ENCODE measurements at places on chromosomes 5 and 9.

DNA sequence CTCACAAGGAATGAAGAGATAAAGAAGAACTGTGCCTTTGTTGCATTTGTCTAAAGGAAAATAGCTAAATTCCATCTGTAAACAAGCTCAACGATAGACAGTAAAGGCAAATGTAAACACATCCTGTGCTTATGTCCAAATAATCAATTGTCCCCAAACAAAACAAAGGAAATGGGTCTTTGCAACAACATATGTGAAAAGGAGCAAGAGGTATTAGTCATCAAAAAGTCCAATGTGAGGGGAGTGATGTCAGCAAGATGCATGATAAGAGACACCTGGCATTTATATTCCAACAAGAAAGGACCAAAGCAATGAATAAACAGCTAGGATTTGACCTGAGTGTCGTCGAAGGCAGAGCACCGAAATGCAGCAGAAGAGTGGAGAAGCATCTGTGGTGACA, 209.1 kb downstream of the ASTN2 start:
- DNase-seq, result no peak

DNA sequence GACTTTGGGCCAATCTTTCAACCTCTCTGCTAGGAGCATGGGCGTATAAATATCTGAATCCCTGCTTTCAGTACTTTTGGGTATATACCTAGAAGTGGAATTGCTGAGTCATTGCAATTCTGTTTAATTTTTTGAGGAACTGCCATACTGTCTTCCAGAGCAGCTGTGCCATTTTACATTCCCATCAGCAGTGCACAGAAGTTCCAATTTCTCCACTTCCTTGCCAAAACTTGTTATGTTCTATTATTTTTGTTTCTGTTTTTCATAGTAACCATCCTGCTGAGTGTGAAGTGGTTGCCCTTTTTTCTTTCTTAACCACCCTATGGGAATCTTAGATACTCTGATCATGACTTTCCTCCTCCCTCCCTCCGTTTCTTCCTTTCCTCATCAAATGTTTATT, 11.1 kb upstream of the CCIN start:
- no peak for DNase-seq

- DNase-seq, result no peak
These were observed 14.3 kb upstream of the SH3RF2 start for GRCh38 chr5:145922059-145922458.

DNA sequence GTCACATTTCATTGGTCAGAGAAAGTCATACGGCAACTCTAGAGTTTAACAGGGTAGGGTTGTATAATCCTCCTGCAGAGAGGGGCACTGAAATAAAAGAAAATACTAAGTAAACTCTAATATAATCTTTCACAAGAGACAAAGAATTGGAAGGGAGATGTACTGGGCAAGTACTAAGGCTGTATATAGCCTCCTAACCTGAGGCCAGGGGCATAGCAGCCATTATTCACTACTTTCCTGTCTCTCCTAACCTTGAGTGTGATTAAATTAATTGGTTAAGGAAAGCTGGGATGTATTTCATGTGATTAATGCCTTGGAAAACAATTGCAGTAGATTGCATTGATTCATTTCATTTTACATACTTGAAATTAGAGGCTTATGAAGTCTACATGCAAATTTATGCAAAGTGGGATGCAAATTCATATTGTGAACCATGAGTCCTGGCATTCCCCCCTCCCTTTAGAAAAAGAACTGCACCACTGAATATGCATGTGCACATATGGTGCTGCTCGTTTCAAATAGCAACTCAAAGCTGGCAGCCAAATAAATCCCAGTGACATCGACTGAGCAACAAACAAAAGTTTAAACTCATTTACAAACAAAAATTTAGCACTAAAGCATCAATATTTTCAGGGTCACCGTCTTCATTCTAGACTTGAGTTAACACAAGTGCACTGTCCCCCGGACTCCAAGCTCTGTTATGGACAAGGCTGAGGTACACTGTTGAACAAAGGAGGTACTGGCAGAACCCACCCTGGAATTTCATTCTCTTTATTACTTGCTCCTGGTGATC, 70.0 kb downstream of the DMAC1 start:
- no peak for DNase-seq

DNA sequence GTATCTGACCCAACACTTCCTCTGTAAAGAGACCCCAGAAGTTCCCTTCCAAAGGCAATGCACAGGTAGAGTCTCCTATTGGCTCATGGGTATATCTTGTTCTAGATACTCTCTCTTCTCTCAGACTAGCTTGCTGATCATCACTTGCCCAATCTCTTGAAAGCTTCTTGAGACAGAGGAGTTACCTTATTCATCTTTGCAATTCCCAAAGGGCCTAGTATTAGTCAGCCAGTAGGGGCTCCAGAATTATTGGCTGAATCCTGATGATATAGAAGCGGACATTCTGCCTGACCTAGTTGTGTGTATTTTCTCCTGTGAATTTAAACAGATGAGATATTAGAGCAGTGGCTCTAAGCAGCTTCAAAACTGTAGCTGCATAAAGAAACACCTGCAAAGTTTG, 304.0 kb upstream of the KLF4 start:
- no peak for DNase-seq

DNA sequence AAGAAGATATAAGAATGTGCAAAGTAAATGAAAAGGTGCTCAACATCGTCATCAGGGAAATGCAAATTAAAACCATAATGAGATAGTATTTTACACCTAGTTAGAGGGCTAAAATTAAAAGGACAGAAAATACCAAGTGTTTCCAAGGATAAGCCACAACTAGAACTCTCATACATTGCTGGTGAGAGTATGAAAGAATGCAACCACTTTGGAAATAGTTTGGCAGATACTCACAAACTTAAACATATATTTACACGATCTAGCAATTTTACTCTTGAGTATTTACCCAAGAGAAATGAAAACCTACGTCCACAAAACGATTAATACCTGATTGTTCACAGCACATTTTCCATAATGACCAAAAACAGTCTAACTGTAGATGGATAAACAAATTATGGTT, 51.5 kb downstream of the AOPEP start:
- no peak for DNase-seq

GRCh38 chr9:129006328-129007034, 21.6 kb downstream of the SH3GLB2 start:
- DNase-seq, result peak; percentile 75

GRCh38 chr5:3931976-3932375, 336.3 kb downstream of the IRX1 start:
- DNase-seq, result no peak

- DNase-seq, result no peak
These were observed 96.1 kb downstream of the ADAMTSL1 start for GRCh38 chr9:18569941-18570630.

DNA sequence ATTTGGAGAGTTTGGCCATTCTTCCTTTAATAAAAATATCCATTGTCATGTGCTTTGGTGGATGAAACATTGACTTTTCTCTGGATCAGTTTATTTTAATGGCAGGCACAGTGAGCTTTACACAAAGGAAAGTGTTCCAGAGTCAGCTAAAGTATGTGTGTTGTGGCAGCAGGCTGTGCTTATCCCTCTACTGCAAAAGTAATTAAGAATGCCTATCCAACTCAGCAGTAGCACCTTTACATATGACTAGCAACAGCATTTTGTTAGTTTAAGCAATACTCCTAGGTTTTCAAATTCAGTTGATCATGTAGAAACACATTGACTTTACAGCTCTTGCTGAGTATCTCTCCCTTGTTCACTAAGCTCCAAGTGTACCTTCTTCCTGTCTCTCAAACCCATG, 730.5 kb upstream of the RGMB start:
- no peak for DNase-seq

DNA sequence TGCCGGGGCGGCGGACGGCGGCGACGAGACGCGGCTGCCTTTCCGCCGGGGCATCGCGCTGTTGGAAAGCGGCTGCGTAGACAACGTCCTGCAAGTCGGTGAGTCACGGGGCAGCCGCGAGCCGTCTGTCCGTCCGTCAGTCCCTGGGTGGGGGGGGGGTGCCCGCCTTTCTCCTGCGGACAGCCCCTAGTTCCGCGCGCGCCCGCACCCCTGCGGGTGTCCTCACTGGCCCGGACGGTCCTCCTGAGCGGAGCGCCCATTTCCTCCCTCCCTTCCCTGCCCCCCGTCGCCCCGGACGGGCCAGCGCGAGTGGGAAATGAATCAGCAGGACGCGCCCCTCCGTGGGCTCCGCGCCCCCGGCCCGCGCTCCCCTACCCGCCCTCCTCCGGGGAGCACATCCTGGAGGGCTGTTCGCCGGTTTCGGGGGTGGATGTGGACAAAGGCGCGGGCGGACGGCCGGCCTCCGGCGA, 828 bp downstream of the ZSWIM6 start:
- DNase-seq, result peak; percentile 80

DNA sequence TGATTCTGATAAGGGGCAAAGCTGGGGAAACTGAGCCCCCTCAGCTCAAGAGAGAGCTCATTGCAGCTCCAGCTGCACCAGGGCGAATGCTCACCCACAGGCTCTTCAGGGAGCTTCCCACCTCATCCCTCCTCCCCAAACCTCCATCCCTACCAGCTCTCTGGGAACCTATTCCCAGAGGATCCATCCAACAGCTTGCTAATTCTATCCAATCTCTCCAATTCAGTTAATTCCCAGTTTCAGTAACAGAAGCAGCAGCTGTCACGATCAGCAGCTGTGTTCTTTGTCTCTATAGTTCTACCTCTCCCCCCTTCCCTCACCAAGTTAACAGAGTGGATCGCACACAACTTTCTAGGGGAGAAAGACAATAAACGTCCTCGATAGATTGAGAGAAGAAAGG, 135.5 kb upstream of the EFNA5 start:
- no peak for DNase-seq

DNA sequence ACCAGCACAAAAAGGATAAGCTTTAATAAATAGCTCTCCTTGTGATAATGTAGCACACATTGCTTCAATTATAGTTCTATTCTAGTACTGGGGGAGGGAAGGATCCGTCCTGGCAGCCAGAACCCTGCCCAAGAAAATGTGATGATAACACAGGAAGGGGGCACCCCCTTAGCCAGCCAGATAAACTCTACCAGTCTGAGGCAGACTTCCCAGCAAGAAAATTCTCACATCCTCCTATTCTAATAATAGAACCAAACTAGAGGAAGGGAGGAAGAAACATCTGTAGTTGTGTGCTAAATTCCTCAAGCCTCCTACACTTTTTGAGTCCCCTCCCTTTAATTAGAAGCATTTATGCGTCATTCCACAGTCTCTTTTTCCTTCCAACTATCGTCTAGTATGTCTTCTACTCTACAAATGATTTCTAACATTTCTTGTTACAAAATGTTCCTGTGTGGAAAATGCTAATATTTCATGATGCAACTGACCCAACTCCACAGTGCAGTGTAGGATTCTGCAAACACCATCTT, 261.0 kb downstream of the SEMA5A start:
- no peak for DNase-seq

DNA sequence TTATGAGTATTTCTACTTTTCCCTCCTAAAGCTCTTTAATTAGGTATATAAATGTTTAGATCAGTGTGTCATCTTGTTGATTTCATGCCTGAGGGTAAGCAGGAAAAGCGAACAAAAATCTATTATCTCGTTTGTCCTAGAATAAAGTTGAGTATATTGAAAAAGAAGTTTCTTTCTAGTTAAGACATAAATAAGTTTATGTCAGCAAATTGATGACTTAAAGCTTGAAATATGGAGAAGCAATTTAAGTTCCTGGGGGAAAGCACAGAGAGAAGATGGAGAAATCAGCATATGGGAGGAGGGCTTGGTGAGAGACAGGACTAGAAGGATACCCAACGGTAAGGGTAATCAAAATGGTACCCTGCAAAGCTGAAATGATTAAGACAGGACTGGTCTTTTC, 813.4 kb downstream of the MTRR start:
- no peak for DNase-seq

- no peak for DNase-seq
These were observed 135.1 kb downstream of the CD180 start for GRCh38 chr5:67061511-67061910.

DNA sequence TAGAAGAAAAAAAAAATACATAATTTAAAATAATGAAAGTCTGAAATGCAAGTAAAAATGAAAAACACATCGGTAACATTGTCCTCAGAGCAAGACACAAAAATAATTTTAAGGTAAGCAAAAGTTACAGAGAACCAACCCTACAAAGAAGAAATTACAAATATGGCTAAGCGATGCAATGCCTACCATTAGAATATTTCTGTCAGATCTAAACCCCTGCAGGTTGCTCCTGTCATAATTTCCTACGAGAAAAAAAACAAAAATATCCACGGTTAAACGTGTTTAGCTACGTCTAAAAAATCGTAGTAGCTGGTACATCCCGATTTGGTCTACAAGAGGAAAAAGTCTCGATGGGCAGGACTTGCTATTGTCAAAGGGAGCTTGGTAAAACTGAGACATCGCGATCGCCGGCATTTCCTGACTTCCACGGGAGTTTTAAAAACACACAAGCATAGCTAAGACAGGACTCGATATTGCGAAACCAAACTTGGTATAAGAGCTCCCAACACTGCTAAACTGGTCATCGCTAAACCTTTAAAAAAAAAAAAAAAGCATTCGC, 1.1 kb upstream of the ANXA2R start:
- peak; percentile 92 for DNase-seq

DNA sequence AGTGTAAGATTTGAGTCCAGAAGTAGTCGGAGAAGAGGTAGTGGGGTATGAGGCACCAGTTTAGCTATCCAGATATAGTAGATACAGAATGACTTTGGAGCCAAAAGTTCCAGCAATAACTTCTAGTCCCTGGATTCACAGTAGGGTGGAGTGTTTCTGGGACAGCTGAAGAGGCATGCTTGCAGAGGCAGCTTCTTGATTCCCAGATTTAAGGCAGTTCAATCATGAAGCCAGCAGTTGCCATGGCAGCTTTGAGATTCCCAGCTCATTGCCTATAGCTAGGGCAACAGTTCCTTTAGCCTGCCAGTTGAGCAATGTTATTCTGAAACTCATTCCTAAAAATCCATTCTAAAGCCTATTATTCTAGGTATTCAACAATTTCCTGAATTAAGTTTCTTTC, 79.2 kb downstream of the LIX1 start:
- no peak for DNase-seq

- peak; percentile 53 for DNase-seq
These were observed 11.9 kb upstream of the MELK start for GRCh38 chr9:36560771-36561170.

DNA sequence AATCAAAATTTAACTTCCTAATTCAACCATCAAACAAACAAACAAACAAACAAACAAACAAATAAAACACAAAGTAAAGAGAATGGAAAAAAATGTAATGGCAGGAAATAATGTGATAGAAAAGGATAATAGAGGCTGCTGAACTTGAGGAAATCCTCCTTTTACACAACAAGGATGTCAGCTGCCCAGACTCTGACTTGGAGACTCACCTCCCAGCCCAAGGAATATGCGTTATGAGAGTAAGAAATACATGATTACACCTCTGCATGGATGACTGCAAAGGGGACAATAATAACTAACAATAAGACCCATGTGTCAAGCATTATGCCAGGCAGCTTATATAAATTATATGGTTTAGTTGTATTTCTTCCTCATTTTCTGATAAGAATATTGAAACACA, 46.6 kb upstream of the JAK2 start:
- DNase-seq, result no peak

Measured in iris pigment epithelial cell (primary cell).